ENCODE measurements at places on chromosomes 2 and 18.

GRCh38 chr2:217248312-217248935 lies 388.6 kb upstream of the TNP1 start:
- DNase-seq: no peak

DNA sequence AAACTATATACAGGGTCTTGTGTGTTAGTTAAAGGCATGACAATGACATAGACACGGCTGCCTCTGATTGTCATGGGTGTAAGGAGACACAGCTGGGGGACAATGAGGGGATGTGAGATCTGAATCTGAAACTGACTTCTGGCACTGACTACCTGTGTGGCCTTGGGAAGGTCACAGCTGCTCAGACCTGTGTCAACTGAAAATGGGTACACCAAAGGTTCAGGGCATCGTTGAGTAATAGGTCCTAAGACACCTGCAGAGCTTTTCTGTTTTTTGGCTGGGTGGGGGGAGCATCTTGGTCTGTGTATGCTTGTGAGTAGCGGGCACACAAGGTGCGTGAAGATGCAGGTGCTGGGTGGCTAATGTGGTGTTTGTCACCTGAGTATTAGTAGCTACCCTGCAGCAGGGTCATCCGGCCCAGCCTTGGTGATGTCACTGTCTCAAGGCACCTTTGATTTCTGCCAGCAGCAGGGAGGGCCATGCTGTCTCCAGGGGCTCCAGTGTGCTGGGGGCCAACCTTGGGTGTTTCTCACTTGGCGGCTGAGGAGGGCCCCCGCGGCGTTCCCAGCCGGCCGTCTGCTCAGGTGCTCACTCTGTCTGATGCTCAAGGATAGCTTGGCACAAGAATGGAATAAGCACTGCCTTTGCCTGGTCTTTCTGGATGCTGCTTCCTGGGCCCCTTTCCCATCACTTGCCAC lies 53.1 kb upstream of the HS6ST1 start:
- no peak for DNase-seq

- no peak for DNase-seq
These were observed 8.0 kb upstream of the MBP start for GRCh38 chr18:77140439-77141109.

GRCh38 chr2:105909215-105909614 lies 164.5 kb downstream of the NCK2 start:
- DNase-seq: no peak

GRCh38 chr2:233501198-233502076 lies 65.1 kb downstream of the USP40 start:
- no peak for DNase-seq

DNA sequence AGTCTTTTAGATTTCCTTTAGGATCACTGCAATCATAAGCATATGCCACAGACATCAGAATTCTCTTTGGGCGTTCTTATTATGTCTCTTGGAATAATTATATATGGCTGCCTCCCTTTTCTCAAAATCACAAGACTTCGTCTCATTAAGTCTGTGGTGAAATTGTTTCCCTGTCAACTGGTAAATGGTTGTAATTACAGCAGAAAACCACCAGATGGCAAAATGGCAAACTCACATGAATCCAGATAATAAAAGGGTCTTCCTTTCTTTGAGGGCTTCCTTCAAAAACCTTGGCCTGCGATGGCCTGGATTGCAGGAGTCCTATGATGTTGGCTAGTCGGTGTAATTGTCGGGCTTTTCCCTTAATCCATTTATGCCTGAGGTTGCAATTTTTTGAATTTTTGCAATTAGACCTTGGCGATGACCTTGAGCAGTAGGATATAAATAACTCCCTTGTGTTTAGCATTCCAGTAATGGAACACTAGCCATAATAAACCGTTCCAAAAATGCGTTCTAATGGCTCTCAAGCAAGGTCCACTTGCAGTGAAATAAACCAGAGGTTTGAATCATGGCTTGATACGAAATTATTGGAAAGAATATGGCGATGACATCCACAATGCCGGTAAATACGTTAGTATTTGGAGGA lies 656.4 kb downstream of the MBD2 start:
- no peak for DNase-seq

DNA sequence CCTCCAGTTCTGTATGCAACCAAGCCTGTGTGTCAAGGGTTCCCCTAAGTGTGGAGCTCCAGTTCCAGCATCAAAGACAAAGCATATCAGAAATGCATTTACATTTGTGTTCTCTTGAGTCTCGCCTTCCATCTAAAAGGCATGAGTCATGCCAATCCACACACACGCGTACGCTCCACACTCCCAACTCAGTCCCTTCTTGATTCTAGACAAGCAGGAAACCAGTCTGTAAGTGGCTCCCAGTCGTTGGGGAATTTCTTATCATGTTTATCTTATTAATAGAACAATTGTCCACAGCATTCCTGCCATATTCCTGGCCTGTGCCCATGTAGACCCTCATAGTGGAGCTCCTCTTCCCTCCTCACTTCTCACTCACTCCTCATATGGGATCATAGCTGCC lies 86.4 kb upstream of the SLC35G4 start:
- no peak for DNase-seq

DNA sequence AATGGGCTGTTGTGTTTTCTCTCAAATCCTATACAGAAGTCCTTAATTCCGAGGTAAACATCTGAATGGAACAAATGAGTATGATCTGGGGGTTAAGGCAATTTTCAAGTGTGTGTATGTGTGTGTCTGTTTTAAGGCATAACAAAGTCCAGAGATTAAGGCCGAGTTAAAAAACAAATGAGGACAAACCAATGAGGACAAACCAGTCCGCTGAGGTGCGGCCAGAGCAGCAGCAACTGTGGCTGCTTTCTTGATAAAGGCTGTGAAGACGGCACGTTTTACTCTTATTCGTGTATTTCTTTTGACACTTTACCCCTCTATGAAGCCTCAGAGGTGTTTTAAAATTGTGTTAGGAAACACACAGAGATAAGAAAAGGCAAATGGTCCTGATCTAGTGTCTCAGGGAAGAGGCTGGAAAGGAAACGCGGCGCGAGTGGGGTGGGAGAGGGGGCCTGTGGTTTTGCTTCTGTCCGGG lies 495 bp upstream of the GULP1 start:
- no peak for DNase-seq

DNA sequence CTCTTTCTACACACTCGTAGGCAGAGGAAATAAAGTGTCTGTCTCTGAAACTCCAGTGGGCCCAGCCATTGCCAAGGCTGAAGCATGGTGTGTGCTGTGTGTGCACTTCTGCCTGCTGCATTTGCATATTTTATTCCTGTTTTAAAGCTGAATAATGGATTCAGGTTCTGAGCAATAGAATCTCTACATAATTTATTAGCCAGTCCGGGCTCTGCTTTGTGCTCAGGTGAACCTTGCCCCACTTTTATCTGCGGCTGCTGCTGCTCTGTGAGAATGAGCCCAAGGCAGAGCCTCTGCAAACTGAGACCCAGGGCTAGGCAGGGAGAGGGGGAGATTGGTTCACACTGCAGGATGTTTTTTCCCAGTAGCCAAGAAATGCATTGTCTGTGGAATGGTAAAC lies 64.6 kb upstream of the SH3BP4 start:
- no peak for DNase-seq

- no peak for DNase-seq
These were observed 30.4 kb downstream of the MTHFD2 start for GRCh38 chr2:74228772-74229171.

- no peak for DNase-seq
These were observed 73.4 kb upstream of the NDUFV2 start for GRCh38 chr18:9029131-9029530.

GRCh38 chr18:13606604-13607254 lies 119.6 kb downstream of the FAM210A start:
- DNase-seq: no peak
